ENCODE measurements at places on chromosomes 16 and 17.

DNA sequence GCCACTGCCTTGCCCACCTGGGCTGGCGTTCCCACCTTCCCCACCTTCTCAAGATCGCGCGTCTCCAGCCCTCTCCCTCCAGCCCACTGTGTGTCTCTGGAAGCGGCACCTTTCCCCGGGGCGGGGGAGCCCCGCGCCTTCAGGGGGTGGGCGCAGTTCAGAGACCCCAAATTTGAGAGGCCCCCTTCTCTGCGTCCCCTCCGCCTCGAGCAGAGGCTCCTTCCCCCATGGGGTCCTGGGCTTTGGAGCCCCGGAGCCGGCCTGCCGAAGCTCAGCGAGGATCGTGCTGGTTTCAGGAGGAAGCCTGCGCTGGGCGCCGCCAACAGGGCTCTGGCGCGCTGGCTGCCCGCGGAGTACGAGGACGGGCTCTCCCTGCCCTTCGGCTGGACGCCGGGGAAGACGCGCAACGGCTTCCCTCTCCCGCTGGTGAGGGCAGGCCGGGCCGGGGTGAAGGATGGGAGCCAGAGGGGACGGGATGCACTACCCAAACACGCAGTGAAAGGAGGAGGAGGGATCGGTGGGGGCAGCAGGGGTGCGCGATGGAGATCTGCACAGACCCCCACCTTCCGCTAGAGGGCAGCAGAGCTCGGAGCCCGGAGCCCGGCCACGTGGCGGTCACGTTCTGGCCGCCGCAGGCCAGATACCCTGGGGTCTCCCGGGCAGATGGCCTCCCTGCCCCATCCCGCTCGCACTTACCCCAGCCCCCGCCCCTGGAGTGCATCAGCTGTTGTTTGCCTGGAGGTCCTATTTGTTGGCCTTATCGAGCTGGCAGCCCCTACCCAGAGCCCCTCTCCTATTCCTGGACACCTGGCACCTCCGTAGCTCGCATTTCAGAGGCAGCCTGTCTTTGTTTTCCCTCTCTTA lies 11.1 kb downstream of the LPO start:
- peak; percentile 44 for DNase-seq

- DNase-seq: no peak
Measured at GRCh38 chr16:29819506-29819905, 756 bp upstream of the MVP start.

DNA sequence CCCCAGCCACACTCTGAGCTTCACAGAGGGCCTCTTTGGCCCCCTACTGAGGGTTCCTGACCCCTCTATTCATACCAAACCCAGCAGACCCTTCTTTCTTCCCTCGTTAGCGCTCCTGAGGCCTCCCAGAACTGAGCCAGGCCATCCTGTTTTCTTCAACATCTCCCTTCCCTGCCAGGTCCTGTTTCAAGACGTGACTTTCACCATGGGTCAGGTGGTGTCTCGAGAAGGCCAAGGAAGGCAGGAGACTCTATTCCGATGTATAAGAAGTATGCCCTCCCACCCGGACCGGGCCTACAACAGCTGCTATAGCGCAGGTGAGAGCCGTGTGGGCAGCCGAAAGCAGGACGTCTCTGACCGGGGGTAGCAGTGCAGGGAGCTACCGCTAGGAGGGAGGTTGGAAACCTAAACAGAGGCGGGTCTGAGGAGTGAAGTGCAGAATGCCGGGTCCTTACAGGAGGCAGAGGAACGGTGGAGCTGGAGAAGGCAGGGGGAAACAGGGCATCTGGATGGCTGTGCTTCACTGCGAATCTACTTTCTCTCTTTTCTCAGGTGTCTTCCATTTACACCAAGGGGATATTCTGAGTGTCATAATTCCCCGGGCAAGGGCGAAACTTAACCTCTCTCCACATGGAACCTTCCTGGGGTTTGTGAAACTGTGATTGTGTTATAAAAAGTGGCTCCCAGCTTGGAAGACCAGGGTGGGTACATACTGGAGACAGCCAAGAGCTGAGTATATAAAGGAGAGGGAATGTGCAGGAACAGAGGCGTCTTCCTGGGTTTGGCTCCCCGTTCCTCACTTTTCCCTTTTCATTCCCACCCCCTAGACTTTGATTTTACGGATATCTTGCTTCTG lies 1.3 kb upstream of the SENP3 start:
- DNase-seq: no peak

GRCh38 chr17:77924757-77925336 lies 33.7 kb upstream of the TNRC6C start:
- no peak for DNase-seq

DNA sequence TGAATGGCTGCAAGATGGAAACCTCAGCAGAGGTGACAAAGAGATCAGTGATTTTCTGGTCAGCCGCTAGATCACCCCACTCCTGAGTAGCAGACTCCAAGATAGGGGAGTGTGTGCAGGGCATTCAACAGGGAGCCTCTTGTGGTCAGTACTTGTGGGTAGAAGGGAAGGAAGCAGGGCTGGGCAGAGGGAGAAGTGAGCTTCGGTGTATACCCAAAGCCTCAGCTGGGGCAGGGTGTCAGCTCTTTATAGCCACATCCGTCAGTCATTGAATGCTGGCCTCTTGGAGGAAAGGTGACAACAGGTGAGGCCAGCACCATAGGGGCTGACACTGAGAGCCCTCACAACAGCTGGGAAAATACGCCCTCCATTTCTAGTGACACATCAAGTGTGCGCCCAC lies 2.2 kb upstream of the SLC12A3 start:
- DNase-seq: no peak

DNA sequence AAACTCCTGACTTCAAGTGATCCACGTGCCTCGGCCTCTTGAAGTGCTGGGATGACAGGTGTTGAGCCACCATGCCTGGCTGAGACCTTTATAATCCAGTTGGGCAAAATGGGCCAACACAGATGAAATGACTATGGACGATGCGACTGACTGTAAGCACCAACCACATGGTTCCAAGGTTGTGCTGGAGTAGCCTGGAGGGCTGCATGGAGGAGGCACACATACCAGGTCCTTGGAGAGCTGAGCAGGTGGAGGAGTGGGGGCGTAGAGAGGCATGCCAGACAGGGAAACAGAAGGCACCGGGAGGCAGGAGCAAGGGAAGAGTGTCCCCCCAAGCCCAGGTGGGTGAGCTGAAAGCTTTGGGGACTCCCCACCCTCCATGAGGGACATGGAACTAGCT lies 85.2 kb downstream of the ABR start:
- DNase-seq: no peak

DNA sequence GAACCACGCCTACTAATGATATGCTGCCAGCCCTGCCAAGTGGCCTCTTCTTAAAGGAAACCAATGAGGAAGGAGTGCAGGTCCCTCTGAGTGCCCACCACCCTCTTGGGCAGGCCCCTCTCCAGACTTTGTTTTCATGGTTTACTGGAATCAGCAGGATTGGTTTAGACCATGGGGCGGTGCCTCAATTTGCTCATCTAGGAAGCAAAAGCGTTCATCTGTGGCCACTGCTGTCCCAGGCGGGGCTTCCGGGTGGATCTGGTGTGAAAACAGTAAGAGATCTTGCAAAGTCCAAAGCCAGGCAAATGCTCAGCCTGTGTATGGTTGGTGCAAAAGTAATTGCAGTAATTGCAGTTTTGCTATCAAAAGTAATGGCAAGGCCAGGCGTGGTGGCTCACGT lies 71.3 kb downstream of the AMFR start:
- no peak for DNase-seq

DNA sequence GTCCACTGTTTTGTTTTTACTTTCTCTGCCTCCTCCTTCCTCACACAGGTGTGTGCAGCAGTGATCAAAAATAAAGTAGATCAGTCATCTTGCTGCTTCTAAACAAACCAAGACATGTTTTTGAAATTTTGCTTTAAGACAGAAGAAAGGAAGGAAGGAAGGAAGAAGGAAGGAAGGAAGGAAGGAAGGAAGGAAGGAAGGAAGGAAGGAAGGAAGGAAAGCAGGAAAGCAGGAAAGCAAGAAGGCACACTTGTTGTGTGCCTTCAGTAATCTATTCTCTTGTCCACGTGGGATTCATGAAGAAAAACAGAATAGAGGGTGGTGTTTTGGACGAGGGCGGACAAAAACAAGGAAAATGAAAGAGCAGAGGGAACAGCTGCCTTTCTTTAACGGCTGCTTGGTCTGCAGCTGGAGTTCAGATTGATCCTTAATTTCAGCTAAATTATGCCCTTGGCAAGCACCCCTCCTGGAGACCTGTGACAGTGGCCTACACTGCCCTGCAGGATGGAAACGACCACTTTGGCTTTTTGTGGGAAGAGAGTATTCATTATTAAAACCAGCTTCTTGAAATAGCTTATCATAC lies 188.5 kb upstream of the IRX3 start:
- no peak for DNase-seq

DNA sequence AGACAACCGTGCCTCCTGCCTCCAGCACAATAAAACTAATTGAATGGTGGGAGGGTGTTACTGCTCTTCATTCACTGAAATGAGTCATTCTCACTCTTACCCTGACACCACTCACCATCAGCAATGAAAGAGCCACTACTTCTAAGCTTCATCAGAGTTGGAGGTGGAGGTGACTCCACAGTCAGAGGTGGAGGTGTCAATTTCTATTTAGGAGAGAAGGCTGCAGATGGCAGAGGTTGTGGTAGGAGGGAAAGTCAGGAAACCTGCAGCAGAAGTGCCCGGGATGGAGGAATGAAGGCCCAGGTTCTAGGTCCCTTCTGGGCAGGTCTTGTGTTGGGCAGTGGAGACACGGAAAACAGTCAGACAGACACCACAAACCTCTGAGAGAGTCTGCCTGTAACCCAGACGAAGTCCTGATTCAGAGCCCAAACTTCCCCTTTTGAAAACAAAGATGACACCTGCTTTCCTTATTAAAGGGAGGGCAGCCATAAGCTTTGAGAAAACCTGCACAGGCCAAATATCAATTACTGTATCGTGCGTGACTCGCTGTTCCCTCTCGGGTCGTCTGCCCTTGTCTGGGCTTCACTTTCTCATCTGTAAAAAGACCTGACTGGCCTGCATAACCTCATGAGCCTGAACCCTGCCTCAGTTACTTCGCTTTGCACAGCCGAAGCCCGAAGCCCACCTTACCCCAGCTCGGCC lies 668 bp downstream of the ATPAF2 start:
- no peak for DNase-seq

Measured in activated CD8-positive, alpha-beta memory T cell treated with anti-CD3 and anti-CD28 coated beads for 1 hour (primary cell).